ENCODE measurements at places on chromosomes 7 and 10.

GRCh38 chr7:28473571-28474281 lies 61.4 kb downstream of the CREB5 start:
- DNase-seq = no peak

GRCh38 chr10:934746-935406 lies 3.4 kb upstream of the LARP4B start:
- DNase-seq = peak; percentile 55

- no peak for DNase-seq
Measured at GRCh38 chr10:121134711-121135110, 283.5 kb downstream of the WDR11 start.

DNA sequence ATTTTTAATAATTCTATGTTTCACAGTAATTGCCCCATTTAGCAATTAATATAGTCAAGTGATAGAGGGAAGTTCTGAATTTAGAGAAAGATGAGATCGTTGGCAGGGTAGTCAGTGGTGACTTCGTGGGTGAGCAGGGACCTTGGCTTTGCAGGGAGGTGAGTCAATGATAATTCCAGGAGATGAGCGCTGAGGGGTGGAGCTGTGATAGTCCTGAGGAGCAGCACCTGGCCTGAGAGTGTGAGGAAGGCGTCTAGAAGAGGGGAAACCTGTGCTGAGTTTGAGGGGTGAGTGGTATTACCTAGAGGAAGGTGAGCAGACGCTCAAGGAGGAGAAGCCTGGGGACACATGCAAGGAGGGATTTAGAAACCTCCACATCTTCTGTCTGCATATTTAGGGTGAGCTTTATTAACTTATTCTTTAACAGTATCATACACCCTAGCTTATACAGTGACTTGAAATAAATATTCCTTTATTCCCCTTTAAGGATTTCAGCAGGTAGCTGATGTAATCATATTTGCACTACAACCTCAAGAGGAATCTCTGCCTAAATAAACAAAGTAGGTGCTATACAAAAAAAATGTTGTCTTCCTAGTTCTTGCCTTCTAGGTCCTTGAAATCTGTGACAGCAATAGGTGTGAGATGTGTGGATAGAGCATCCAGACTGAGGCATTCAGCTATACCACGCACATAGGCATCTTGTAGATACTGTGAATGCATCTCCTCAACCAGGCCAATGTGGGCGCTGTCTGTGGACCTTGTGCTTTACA lies 2.1 kb upstream of the TRIL start:
- DNase-seq = no peak

- no peak for DNase-seq
Measured at GRCh38 chr10:90161-90560, 41.1 kb upstream of the TUBB8 start.

- no peak for DNase-seq
Measured at GRCh38 chr7:75960372-75960771, 34.0 kb downstream of the TMEM120A start.

GRCh38 chr10:124351481-124352220 lies 67.1 kb downstream of the OAT start:
- no peak for DNase-seq

- DNase-seq = no peak
Measured at GRCh38 chr10:116803451-116804249, 45.6 kb upstream of the ENO4 start.

DNA sequence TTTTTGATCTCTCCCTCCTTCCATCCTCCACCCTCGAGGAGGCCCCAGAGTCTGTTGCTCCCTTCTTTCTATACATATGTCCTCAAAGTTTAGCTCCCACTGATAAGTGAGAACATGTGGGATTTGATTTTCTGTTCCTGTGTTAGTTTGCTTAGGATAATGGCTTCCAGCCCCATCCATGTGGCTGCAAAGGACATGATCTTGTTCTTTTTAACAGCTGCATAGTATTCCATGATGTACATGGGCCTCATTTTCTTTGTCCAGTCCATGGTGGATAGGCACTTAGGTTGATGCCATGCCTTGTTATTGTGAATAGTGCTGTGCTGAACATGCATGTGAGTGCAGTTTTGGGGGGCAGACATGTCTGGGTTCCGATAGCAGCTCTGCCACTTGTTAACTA lies 51.4 kb downstream of the GATA3 start:
- no peak for DNase-seq

GRCh38 chr10:15229268-15229667 lies 60.8 kb upstream of the NMT2 start:
- peak; percentile 0 for DNase-seq

- DNase-seq = no peak
Measured at GRCh38 chr7:143250822-143251221, 12.4 kb upstream of the GSTK1 start.

GRCh38 chr7:132440151-132440550 lies 136.1 kb downstream of the PLXNA4 start:
- DNase-seq = no peak

GRCh38 chr7:101231644-101232043 lies 6.0 kb downstream of the CLDN15 start:
- no peak for DNase-seq

DNA sequence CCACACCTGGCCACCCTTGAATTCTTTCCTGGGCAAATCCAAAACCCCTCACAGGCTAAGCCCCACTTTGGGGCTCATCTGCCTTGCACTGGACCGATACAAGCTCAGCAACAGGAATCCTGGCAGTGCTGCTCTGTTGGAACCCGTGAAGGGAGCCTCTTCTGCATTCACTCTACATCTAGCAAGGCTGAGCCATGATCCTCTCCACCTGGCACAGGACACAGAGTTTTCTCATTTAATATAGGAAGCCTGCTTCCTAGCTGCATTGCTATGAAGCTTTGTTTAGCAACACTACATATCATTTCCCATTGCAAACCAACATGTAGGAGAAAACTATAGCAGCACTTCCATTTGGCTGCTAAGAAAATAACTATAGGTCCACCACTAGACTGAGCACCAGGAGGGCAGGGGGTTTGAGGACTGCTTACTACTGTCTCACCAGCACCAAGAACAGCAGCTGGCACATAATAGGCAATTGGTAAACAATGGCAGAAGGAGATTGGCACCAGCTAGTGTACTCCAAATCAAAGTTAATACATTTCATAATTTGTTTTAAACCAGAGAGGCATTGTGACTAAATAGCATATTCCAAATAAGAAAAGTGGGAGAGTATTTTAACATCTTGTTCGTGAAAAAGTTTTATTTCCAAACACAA lies 56.1 kb downstream of the CPVL start:
- no peak for DNase-seq

GRCh38 chr7:82700741-82701140 lies 257.2 kb upstream of the CACNA2D1 start:
- no peak for DNase-seq

DNA sequence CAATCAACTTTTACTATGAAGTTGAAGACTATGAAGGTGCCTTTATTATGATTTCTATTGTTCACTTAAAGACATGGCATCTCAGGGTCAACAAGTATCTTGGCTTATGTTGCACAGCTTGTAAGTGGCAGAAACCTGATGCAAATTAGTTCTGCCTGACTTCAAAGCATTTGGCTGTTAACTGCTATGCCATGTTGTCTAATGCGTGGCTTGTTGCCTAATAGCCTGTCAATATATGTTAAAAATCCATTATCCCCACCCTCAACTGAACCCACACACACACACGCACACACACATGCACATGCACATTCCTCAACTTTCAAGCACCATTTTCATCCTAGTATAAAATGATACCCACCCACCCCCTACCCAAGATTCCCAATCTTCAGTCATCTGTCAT lies 217.1 kb downstream of the NRG3 start:
- DNase-seq = no peak

- DNase-seq = peak; percentile 55
Measured at GRCh38 chr10:65571011-65571570, 1354.7 kb upstream of the LRRTM3 start.

DNA sequence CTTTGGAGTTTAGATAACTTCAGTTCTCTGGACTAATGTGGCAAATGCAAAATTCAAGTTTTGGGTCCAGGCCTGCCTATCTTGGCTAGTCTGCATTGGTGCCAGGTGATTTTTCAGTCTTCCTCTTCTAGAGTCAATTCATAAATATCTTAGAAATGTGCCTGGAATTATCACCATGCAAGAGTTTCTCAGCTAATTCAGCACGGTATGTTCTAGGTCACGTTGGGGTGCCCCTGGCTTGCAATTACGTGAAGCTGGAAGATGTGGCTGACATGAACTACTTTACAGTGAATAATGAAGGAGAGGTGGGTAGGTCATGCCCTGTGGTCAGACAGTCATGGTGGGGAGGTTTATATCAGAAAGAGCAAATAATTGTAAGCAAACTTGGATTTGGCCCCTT lies 25.0 kb downstream of the ZDHHC6 start:
- no peak for DNase-seq

DNA sequence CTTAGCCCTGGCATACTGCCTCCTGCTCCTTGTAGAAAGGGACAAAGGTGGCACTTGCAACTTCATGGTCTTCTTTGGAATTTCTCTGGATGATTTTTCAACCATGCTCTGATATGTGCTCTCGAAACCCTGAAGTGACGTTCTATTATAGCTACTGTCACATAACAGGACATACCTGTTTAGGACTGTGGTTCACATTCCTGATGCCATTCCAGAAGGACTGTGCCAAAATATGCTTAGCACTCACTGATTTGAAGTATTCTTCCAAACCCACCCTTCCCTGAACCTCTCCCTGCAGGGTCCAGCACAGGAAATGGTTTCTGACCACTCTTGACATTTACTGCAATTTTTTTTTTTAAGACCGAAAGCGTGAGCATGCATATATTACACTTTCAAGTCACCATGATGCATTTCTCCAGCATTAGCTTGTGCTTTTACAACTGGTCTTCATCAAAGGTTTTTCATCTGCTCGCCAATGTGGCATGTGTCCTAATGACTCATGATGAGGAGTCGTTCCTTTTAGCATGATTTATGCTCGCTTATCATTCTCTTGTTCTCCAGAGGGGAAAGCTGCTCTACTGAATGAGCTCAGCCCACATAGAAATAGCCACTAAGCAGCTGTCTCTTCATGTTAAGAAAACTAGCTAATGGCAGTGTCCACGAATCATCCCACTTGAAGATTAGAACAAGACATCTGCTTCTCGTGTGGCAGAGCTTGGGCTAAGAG lies 135.2 kb downstream of the ADAM12 start:
- DNase-seq = peak; percentile 73

DNA sequence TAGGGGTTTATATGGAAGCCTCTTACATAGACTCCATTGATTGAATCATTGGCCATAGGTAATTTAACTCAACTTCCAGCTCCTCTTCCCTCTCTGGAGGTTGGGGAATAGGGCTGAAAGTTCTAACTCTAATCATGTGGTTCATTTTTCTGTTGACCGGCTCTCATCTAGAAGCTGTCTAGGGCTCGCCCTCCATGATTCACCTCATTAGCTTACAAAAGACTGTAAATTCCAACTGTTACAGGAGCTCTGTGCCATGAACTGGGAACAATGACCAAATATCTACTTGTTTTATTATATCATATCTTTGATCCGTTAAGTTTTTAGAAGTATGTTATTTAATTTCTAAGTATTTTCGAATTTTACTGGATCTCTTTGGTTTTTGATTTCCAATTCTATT lies 263.0 kb downstream of the TCF7L2 start:
- DNase-seq = no peak
